ENCODE measurements at places on chromosomes 1 and 21. TPM values are rescaled to one million over a fixed set of nuclear protein-coding genes. Genes with fewer than 3 reads are reported as not detected.

DNA sequence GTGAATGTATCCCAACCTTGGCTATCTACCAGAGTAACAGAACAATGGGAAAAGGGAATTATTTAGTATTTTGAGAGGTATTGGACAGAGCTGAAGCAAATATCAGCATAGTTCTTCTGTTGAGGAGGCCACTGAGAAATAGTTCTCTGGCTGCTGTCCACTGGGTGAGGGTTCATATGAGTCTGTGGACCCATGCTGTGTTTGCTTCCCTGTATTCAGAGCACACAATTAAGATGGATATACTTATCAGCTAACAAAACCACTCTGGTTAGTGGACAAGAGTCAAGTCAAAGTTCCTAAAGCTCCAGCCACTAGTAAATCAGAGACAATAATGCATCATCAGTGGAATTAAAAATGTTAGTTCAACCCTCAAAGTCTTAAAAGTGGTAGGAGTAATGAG is 66.1 kb downstream of the RGS18 start:
- DNase-seq, result no peak

MRPS6 gene
- total RNA-seq, result 43.5 TPM

KIAA1614 gene
- 0.27 TPM for total RNA-seq

DNA sequence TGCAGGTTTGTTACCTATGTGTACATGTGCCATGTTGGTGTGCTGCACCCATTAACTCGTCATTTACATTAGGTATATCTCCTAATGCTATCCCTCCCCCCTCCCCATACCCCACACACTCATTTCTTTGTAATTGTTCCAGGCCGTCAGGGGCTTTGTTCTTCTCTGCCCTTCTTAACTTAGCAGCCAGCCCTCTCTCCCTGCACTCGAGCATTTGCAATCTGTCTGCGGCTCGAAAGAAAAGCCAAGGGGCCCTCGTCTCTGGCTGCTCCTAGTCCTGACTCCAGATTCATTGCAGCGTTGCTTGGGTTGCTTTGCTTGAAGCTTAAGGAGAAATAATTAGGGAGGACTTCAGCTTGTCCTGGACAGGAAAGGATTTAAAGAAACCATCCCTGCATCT is 85.7 kb downstream of the ATP1A1 start:
- DNase-seq, result no peak

- DNase-seq, result no peak
Measured at GRCh38 chr1:18599086-18599485, 31.6 kb upstream of the PAX7 start.

- no peak for DNase-seq
Measured at GRCh38 chr1:159737238-159737916, 23.0 kb upstream of the CRP start.

DNA sequence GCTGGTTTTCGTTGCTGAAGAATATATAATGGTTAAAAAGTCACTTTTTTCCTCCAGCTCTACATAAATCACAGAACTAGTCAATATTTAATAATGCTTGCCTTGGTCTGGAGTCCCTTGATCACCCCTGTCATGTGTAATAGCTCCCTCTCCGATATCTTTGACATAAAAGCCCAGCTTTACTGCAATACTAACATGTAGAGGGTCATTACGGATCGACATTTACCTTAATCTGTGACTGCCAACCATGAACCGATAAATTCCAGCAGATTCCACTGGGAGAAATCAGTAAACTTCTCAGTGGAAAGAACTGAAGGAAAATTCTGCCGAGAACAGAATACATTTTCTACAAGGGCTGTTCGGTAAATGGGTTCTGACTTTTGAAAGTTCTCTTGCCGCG is 396.5 kb downstream of the KCTD3 start:
- no peak for DNase-seq

- DNase-seq, result no peak
Measured at GRCh38 chr1:6488602-6489382, 2.7 kb downstream of the PLEKHG5 start.

DNA sequence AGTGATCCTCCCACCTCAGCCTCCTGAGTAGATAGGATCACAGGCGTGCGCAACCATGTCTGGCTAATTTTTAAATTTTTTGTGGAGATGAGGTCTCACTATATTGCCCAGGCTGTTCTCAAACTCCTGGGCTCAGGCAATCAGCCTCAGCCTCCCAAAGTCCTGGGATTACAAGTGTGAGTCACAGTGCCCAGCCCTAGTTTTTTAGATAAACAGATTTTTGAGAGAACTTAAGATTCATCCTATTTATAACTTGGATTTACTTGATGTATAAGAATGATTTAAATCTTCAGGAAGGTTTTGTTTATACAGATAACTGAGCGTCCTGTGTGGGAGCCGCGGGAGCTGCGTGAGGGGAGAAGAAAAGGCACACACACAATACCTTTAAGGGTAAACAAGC is 26.2 kb downstream of the HEYL start:
- DNase-seq, result no peak

DNA sequence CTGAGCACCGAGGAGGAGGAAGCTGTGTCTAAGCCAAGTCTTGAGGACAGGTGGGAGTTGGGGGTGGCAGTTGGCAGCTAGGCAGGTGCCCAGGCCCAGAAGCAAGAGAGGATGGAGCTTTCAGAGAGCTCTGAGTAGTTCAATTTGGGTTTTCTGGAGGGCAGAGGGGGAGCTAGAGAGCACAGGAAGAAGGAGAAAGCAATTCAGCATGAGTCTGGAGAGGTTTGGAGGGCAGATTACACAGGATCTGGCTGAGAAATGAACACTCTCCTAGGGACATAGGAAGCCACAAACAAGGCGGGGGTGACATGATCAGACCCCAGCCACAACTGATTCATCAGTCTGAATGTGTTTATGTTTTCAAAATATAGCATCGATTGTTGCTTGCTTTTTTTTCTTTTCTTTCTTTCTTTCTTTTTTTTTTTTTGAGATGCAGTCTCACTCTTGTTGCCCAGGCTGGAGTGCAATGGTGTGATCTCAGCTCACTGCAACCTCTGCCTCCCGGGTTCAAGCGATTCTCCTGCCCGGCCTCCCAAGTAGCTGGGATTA is 23.8 kb downstream of the PTPRF start:
- peak; percentile 49 for DNase-seq

TRIM58 gene
- total RNA-seq, result not detected

DNA sequence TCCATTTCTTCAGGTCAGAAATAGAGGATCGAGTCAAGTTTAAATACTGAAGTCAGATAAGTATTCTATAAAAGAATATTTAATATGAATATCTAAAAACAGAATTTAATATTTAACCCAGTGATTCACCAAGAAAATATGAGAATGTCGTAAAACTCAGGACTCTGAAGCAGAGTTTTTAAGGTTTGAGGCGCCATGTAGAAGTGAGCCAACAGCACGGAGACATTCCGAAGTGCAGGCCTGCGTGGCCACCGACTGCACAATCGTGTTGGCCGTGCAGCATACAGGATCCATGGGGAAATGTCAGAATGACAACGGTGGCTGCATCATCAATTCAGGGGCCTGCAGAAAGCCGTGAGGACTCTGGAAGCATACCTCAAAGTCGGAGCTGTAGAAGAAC is 23.4 kb downstream of the MRAP start:
- no peak for DNase-seq

DNA sequence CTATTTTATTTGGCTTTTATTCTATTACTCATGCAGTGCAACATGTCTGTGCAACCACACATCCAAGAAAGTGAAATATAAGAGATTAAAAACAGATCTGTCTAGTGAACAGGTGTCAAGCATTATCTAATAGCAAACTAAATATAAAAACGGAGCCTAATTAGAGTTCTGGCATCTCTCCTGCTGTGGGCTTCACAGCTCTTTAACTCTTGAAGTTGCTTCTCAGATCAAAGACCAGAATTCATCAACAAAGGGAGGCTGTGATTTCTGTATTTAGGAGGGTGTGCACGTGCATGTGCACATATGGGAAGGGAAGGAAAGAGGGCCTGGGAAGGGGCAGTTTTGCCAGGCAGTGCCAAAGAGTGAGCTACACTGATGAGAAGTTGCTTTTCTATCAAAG is 81.0 kb downstream of the MIS18A start:
- DNase-seq, result no peak

PKP1 gene
- total RNA-seq, result 0.09 TPM

C8A gene
- total RNA-seq, result not detected

NFASC gene
- total RNA-seq, result not detected

DNA sequence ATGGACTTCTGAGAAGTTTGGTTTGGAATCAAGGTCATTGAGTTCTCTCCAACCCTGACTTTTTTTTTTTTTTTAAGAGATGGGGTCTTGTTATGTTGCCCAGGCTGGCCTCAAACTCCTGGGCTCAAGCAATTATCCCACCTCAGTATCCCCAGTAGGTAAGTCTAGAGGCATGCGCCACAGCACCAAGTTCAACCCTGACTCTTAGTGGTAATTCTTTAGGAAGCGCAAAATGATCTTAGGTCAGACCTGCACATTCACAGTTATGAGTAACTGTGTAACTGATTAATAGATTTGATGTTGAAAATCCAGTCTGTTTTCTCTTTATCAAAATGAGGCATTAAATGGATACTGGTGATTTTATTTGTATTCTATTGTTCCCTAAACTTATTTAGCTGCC is 95.9 kb downstream of the GREM2 start:
- DNase-seq, result no peak

AMY2B gene
- total RNA-seq, result 9.4 TPM

MAGI3 gene
- total RNA-seq, result 13.4 TPM

DNA sequence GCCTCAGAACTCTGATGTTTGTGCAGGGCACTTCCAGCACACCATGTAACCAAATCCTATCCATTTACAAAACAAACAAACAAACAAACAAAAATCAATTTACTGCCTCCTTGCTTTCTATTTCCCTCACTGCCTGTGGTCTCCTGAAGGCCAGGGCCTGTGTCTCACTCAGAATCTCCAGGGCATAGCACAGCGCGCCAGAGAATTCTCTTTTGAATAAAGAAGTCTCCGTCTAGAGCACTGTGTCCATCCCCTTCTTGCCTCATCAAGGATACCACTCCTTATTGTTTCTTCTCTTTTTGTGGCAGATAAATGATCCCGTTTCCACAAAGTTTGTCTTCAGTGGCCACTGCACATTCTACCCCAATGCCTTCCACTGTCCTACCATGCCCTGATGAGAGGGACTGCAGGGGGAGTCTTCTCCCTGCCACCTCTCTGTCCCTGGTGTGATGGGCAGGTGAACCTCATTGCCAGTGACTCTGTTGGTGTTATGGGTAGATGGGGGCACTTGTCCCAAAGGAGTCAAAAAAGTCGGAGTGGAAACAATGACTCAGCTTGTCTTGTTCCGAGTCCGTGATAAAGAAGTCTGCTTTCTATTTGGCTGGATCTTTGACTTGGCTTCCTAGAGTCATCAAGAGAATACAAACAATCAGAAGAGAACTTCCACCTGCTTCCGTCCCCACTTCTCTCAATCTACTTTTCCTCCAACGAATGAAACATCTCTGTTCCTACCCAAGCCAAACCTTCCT is 30.0 kb downstream of the XCL2 start:
- DNase-seq, result no peak

GRCh38 chr1:80498673-80499072 is 1302.1 kb upstream of the ADGRL2 start:
- DNase-seq, result no peak

- no peak for DNase-seq
Measured at GRCh38 chr21:39938086-39938625, 70.9 kb downstream of the PCP4 start.

CHIA gene
- total RNA-seq, result not detected

GRCh38 chr1:42837709-42838108 is 8.7 kb upstream of the ZNF691 start:
- DNase-seq, result no peak

DNA sequence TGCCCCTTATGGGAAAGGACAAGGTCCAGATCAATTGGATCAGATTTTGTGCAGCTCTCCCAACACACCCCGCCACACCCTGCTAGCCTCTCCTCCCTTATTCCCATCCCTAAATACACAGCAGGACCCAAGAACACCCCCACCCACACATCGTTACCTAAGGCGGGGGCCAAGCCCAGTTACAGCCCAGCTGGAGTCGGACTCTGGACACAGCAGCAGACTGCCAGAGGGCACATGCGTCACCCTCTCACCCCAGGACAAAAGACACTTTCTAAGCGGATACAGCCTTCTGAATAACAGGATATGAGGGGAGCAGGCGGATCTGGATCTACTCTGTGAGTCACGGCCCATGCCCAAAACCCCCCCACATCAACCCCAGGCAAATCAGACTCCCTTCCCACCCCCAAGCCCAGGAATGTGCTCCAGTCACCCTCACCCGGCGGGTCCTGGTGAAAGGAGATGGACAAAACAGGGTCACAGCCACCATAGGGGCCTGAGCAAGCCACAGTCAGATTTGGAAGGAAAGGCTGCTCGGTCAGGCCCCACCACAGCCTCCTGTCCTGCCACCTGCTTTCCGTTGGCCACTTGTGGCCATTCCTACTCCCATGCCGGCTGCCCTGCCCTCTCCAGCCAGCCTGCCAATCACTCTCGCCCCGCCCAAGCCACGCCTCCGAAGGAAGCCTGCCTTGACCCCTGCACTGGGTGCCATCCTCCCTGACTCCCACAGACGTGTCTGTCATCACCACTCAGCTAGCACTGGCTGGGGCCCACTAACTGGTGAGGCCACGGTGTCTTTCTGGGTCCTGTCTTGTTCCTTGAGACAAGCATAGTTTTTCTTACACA is 4.0 kb downstream of the S100A16 start:
- peak; percentile 91 for DNase-seq

GNPAT gene
- total RNA-seq, result 52.7 TPM

- no peak for DNase-seq
Measured at GRCh38 chr1:201016943-201017827, 6.3 kb downstream of the KIF21B start.

LCE1C gene
- total RNA-seq, result not detected

DNA sequence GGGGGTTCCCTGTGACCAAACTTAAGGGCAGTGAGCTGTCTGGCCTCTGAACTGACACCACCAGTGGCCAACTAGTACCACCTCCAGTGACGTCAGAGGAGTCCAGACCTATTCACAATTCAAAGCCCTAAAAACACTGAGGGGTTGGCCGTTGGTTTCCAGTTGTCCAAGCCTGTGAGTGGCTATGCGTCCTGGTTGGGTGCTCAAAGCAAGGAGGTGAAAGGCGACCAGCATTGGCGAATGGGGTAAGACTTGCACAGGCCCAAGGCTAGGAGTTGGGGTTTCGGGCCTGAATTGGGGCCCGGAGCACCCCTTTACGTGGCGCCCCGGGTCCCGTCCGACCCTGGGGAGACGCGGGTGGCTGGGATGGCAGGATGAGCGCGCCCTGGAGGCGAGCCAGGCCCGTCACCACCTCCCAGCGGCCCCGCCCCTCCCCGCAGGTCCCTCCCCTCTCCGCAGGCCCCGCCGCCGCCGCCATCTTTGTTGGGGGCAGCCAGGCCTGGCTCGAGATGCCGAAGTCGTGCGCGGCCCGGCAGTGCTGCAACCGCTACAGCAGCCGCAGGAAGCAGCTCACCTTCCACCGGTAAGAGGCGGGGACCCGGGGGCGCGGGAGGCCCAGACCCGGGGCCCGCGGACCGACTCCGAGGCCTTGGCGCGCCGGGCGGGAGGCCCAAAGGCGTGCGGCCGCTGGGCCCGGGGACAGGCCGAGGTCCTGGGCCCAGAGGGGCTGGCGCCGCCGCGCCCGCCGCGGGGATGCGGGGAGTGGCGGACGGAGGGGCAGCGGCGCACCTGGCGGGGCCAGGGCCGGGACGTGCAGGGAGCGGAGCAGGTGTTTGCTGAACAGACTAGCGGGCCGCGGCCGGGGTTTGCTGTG is at the start of gene THAP3:
THAP3 (plus strand) TSS at position 159 of the 874 bp plus-strand sequence; CDS start at position 510, 351 bp downstream.
- peak; percentile 82 for DNase-seq

All from Calu3 (cell line).